Activated effector memory CD4-positive, alpha-beta T cell treated with Interleukin-2 at 50 U/mL for 16 hours (primary cell): ENCODE measurements at places on chromosomes 7 and 10.

DNA sequence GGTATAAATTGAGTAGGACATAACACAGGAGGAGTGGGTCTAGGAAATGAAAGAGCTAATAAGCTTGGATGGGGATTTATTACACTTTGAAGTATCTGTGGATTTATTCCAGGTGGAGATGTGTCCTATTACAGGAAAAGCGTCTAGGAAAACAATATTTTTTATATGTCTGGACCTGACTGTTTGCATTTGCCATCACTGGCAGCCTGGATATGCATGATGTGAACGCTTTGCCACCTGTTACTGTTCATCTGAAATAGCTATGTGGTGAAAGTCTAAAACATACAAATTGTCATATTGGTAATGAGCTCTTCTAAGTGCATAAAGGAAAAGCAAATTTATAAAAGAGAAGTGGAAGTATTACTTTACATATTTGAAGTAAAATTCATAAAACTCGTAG is 31.6 kb upstream of the AGMO start:
- no peak for DNase-seq

DNA sequence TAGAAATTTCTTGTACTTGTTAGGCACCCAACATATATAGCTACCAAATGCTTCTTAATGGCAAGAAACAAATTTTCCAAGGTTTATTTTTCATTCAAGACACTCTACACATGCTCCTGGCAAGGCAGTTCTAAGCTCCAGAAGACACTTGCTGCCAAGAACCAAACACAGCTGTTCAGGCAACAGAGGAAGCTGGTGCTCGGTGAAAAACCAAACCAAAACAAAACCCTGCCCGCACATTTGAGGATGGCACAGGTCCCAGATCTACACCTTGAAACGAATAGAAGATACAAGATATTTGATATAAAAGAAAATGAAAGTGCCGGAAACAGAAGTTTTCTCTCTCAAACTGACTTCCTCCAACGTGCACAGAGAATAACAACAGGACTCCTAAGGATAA is 4.9 kb upstream of the DNTT start:
- no peak for DNase-seq

GRCh38 chr10:92801978-92802872 is 46.1 kb upstream of the EXOC6 start:
- no peak for DNase-seq

- DNase-seq, result no peak
These were observed 15.4 kb downstream of the MMRN2 start for GRCh38 chr10:86941991-86942421.
